ENCODE measurements at places on chromosomes 16 and 17.

DNA sequence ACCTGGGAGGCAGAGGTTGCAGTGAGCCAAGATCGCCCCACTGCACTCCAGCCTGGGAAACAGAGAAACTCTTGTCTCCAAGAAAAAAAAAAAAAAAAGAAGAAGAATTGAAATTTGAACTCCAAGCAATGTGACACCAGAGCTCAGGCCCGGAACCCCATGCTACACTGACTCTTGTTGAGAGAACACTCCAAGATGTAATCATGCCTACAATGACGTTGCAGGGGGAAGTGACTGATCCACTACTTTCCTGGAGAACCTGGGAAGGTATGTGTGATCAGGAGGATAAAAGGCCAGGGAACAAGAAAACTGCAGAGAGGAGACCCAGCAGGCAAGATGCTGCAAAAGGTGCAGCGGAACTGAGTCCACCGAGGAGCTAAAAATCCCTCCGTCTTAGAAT is 57.9 kb downstream of the ADCY9 start:
- DNase-seq, result no peak

GRCh38 chr17:75753514-75754377 is 11.2 kb downstream of the GALK1 start:
- DNase-seq, result peak; percentile 75

DNA sequence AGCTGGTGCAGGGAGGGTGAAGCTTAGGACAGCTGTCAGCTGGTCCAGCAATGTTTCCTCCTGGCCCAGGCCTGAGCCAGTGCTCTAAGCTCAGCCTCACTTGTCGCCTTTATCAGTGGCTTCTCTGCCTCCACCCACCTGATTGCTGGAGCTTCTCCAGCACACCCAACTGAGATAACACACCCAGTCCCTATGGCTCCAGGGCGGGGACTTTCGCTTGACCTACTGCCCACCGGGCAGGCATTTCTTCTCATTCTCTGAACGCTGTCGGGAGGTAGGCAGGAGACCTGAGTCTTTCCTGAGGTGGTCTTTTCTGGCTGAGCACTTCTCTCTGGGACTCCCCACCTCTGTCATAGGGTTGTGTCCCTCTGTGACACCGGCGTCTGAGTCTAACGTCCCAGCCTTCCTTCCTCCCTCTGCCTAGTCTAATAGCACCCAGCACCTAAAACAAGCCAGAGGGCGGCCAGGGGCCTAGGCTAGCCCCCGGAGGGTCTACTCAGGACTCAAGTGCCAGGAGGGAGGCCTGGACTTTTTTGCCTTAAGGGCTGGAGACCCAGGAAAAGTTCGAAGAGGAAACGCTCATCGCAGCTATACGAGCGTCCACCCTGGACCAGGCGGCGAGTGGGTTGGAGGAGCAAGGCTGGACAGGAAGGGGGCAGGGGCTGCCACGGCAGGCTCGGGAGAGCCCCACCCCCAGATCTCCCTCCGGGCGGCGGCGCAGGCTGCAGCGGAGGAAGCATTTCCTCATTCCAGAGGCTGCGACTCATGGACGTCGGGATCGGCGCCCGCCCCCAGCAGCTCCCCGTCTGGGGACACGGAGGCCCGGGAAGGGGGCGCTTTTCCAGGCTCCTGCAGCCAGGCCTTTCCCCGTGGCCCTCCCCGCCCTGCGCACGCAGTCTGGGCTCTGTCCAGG is 756 bp downstream of the TAX1BP3 start:
- peak; percentile 64 for DNase-seq

DNA sequence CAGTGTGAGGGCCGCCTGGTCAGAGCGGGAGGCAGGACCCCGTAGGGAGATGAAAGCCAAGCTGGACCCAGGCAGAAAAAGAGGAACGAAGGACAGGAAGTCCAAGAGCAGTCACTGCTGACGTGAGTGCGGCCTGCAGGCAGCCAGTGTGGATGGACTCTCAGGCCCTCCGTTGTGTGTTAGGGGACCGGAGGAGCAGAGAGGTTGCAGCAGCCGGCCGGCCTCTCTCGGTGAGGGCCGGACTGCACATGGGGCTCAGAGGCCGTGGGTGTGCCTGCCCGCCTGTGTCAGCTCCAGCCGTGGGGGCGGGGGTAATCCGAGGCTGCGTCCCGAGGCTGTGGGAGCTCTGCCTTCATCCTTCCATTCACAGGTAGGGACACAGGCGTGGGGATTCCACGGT is 67.4 kb downstream of the JPH3 start:
- DNase-seq, result no peak

- DNase-seq, result no peak
These were observed 2.0 kb downstream of the LHX1 start for GRCh38 chr17:36939052-36939801.

DNA sequence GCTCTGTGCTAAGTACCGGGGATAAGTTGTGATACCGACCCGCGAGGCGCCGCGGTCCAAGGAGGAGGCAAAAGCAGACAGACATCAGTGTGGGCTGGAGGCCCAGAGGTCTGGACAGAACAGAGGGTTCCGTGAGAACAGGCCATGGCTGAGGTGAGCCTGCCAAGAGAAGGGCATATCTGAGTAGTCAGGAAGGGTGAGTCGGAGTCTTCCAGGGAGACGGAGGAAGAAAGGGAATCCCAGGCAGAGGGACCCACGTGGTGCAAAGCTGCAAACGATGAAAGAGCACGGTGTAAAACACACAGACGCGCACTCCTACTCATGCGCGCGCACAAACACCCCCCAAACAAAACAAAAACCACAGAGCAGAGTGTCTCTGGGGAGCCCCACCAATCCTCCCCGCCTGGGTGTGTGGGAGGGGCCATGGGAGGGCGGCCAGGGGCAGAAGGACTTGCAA is 18.1 kb downstream of the RHBDL3 start:
- no peak for DNase-seq

- peak; percentile 96 for DNase-seq
These were observed 11.3 kb downstream of the TAF1C start for GRCh38 chr16:84175350-84176081.

- DNase-seq, result peak; percentile 45
These were observed 787 bp downstream of the AMDHD2 start for GRCh38 chr16:2520784-2521531.
